Stimulated activated naive CD8-positive, alpha-beta T cell treated with anti-CD3 and anti-CD28 coated beads, Interleukin-15, Interleukin-2, amounts not matched to agents 100 U/mL and 50 U/mL, for 24 hours (primary cell): ENCODE measurements at places on chromosomes 2 and 18.

DNA sequence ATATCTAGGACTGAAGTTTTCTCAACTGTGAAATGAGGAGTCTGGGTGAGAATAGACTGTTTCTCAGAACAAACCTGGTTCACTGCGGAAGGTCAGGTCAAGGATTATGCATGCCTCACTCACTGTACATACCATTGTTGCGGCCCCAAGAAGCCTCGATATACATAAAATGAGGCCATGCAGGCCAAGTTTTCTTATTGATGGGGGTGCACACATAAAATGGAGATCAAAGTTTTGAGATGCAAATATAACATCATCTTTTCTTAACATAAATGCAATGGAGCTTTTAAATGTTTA, 1366.1 kb upstream of the CELF4 start:
- no peak for DNase-seq

DNA sequence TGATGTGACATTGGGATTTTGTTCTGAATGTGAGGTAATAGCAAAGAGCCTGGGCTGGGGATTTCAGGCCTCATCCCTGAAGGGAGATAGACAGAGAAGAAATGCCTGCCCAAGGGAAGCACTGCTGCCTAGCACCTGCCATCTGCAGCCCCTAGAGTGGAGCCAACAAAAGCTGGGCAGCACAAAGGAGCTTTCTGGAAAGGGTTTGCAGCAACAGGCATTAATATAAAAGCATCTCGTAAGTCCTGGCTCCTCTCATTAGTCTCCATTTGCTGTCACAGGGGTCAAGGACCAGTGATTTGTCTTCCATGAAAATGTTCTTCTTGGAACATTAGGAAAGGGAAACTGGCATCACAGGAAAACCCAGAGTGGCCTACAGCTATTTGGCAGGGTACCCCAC, 157.2 kb upstream of the SLC14A2 start:
- no peak for DNase-seq

- no peak for DNase-seq
Measured at GRCh38 chr18:48595703-48596218, 56.9 kb downstream of the CTIF start.

GRCh38 chr18:44627280-44627679, 53.4 kb upstream of the SETBP1 start:
- DNase-seq = no peak

GRCh38 chr18:25077038-25077943, 274.7 kb downstream of the ZNF521 start:
- DNase-seq = no peak

DNA sequence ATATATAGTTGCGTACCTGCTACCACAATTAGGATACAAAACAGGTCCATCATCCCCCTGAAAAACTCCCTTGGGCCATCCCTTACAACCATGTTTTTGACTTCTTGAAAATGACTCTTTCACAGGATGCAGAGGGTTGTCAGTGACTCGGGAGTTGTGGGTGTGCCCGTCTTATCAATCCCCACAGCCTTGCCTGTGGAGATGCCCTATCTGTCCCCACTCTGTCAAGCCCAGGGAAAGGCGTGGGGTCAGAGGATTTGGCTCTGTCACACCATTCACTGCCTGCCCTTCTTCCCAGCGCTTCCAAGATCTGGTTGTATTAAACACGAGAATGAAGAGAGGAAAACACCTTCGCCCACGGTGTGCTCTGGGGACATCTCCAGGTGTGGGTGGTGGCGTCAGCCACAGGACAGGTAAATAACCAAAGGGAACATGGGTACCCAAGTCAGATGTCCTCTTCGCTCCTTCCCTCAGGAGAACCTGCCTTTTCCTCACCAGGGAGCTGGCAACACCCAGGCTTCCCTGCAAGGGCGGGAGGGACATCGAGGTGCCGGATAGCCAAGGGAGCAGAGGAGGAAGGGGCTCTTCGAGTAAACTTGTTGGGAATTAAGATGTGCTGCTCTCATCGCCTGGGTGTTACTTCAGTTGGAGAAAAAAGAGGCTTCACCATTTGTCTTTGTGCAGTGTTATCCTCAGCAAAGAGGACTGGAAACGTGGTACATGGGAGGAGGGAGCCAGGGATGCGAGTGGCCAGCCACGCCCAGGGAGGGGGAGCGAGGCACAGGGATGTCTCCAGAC, 100.3 kb downstream of the B3GNT2 start:
- no peak for DNase-seq

DNA sequence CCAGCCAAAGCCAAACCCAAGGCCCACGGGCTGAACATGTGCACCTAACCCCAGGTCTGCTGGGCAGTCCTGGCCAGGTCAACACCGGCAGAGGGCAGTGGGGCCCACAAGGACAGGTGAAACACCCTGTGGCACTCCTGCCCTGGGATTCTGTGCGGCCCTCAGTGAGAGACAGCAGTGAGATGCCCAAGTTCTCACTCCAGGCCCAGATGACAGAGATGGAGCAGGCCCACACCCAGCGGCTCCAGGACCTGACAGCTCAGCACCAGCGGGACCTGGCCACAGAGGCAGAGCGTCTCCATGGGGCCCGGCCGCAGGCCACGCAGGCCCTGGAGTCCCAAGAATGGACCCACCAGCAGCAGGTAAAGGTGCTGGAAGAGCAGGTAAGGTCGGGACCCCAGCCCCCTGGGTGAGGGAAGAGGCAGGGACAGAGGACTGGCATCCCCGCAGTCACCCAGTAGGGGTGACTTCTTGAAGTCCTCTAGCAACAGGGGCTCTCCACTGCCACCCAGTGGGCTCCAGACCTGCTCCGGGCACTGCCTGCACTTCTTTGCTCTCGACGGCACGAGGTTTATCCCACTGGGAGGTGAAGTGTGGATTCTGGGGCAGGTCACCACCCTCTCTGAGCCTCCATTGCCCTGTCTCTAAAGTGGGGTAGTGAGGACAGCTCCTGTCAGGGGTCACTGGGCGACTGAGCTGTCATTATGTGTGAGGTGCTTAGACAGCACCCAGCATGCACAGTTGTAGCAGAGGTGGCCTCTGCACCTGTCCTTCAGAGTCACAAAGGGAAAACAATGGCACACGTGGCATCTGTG, 8.8 kb upstream of the SNED1 start:
- no peak for DNase-seq

DNA sequence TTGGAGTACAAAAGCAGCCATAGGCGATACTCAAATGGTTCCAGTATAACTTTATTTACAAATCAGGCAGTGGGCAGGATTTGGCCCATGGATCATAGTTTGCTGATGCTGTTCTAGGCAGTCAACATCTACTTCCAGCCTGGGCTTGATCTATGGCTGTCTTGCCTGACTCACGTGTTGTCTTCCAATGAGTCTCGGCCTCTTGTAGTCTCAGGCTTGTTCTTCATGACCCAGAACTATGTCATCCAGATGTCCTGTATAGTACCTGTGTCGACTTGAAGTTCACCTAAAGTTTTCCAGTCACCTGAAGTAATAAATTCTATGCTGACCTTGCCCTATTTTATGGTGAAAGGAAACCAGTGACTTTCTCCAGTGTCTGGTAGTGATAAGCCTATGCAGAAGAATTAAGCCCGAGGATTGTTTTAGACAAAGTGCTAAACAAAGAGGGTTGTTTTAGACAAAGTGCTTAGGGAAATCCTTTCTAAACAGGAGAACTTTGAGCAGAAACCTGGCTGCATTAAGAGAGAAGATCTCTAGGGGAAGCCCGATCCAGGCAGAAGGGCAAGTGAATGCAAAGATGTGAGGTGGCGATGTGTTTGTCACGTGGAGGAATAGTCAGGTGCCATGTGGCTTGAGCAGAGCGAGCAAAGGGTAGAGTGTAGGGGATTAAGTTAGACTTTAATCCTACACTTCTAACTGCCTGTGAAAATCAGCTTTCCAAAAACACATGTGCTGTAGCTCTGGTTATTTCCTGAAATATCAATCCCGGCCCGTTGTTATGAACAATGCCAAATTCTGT, 8.5 kb upstream of the THNSL2 start:
- DNase-seq = no peak

GRCh38 chr2:59961746-59962145, 591.7 kb downstream of the BCL11A start:
- DNase-seq = no peak

- no peak for DNase-seq
Measured at GRCh38 chr2:47118581-47118980, 36.5 kb downstream of the STPG4 start.

GRCh38 chr18:8686611-8687010, 18.7 kb upstream of the MTCL1 start:
- DNase-seq = no peak
